ENCODE measurements at places on chromosomes 3 and 15.

DNA sequence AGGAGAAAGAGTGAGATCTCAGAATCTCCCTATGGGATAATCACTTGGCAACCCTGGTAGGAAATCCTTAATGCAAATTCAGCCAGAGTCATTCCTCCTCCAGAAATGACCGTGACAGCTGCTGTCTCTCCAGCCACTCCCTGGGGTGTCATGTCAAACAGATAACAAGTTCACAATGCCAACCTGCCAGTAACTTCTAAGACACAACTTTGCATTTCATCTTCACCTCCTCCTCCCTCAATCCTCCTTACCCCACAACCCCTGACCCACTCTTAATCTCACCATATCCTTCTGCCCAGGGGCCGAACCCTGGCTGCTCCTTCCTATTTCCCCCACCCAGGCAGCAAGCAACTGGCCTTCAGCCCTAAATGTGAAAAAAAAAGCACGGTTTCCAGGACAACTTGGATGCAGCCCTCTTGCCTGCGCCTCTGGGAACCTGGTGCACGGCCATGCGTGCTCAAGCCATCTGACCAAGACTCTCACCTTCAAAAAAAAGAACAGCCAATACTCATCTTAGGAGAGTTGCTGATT, 166.0 kb downstream of the NTRK3 start:
- DNase-seq = no peak

DNA sequence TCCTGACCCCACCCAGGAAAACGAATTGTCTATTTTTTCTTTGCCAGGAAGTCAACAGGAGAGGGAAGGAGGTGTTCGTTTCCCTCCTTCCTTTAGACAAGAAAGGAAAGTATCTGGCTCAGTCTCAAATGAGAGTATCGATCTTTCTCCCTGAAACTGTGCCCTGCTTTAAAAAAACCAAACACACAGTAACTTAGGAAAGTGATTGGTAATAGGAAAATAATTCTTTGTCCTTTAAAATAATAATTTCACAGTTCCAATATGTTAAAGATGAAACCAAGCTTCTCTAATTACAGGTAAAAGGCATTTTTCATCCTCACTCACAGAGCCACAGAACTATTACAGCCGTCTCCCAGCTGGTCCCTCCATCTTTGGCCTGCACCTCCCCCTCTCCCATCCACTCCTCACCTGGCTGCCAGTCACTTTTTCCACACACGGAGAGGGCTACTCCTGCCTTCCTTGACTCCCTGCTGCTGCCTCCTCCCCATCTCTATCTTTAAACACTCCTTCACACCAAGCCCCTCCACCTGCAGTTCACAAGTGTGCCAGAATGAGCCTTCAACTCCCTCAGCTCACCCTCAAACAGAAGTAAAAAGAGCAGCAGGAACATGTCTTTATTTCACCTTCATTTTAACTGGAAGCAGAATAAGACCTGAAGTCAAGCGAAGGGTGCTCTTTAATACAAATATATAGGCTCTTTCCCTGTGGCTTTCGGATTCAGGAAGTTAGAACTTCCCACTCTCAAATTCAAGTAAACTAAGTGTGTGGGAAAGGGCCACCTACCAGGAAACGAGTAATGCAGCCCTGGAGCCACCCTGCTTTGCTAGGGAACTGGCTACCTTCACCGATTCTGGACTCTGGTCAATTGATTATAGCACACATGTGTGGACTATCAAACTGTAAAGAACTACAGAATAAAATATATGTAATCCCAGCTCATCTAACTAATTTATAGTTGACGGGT, 116.4 kb downstream of the SENP2 start:
- DNase-seq = no peak

DNA sequence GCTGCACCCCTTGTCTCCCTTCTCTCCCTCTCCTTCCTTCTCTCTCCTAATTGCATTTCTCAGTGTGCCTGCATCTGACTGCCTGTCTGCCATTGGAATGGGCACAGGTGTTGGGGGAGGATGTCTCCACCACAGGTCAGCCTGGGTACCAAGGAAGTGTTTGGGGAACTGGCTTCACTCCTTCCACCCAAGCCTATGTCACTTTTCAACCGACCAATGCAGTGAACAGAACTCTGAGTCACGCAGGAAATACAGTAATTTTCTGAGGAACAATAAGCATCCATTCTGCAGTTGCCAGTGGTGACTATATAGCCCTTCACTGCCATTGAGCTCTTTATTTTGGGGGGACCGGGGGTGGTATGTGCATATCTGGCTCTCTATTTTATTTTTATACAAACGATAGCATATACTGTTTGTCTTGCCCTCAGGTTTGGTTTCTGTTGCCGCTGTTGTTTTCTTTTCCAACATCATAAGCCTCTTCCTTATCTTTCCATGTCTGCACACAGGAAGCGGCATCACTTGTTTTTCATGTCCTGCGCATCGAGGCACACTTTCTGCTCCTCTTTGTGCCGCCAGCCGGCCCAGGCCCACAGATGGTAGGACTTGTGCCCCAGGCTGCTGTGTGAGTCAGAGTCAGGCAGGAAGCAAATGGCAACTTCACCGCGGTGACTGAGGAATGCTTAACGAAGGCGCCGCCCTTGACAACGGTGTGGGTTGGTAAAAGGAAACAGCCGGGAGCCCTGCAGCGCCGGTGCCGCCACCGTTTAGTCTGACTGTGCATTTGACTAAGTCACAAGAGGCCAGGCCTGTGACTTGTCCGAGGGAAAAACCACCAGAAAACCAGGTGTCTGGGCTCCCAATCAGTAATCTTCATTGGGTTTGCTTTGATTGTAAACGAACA, 21.1 kb upstream of the CDCP1 start:
- peak; percentile 32 for DNase-seq

- DNase-seq = no peak
These were observed 363.1 kb upstream of the PLSCR5 start for GRCh38 chr3:146968204-146968651.

Data from stimulated activated naive B cell treated with anti-CD40 and anti-IgM and Interleukin-4, amounts not matched to agents 10 μg/mL and 1 μg/mL and 100 μg/mL, for 72 hours (primary cell).